ENCODE measurements at places on chromosomes 4 and X.

DNA sequence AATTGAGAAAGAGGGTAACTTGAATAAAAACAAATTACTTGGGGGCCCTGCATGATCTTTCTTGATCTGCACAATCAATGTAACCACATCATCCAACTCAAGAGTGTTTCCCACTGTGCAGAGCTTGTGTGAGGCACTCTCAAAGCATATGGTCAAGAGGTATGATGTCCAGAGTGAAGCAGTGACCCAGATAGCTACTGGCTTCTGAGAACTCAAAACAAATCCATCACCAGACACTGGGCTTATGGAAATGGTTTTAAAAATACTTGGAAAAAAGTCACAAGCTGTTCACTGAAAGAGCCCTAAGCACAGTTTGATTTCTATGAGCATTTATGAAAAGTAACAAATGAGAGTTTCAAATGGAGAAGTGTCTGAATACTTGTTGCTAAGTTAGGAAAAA lies 361.0 kb downstream of the GRXCR1 start:
- no peak for DNase-seq

- DNase-seq: no peak
Observed at GRCh38 chr4:24589448-24589847, 5.1 kb upstream of the DHX15 start.

- DNase-seq: no peak
Observed at GRCh38 chr4:140233791-140234696, 80.1 kb upstream of the MAML3 start.

DNA sequence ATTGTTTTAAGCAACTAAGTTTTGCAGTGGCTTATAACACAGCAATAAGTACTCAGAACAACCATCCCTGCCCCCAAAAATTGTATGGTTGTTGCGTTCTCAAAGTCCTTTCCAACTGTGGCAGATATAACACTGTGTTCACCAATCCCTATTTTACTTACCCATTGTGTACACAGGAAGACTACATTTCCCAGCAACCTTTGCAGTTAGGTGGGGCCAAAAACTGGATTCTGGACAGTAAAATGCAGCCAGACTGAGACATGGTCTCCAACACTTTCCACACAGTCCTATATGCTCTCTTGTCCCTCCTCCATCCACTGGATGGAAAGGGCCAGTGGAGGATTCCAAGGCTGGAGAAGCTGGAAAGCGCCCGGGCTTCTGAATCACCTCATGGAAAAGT lies 523.6 kb downstream of the BCOR start:
- DNase-seq: no peak

- DNase-seq: no peak
Observed at GRCh38 chrX:9475984-9476383, 11.1 kb downstream of the TBL1X start.

Measured in suppressor macrophage treated with lipopolysaccharide for 4 hours (primary cell).